ENCODE measurements at places on chromosomes 1 and 21.

- no peak for DNase-seq
Measured at GRCh38 chr1:116393792-116394191, 20.7 kb downstream of the ATP1A1 start.

DNA sequence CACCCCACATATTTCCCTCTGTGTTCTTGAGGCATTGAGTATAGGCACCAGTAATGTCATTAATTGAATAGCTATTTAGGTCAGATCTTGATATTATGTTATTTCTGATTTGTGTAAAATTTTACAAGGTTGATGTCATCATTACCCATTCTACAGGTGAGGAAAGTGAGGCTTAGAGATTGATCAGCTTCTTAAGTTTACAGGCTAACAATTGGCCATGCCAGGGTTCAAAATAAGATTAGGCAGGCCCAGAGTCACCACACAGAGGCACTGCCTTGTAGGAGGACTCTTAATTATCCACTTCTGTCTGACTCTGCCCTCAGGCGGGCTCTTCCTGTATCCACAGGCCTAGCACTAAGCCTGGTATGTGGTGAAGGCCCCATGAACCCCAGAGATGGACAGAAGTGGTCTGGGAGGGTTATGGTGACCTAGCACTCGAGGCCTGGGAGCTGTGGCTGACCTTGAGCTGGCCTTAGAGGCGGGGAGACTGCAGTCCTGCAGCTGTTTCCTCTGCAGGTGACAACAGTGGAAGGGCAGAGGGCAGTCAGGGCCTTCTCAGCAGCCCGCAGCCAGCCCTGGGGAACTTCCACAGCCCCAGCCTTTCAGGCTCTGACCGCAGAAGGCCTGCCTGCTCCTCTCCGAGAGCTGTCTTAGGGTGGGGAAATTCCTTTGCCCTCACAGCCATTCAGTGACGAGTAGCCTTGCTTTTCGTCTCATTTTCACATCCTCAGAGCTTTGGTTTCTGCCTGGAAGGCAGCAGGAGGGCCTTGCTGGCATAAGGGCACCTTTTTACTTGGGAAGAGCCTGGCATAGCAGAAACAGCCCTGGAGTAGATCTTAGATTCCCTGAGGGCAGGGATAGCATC, 12.2 kb downstream of the ZDHHC18 start:
- DNase-seq = no peak

- no peak for DNase-seq
Measured at GRCh38 chr1:223264529-223264928, 99.4 kb downstream of the SUSD4 start.

- DNase-seq = no peak
Measured at GRCh38 chr1:209250861-209251636, 332.5 kb upstream of the CAMK1G start.

- no peak for DNase-seq
Measured at GRCh38 chr1:18353528-18353927, 127.2 kb upstream of the KLHDC7A start.

GRCh38 chr1:51444534-51445192, 74.4 kb downstream of the EPS15 start:
- no peak for DNase-seq

DNA sequence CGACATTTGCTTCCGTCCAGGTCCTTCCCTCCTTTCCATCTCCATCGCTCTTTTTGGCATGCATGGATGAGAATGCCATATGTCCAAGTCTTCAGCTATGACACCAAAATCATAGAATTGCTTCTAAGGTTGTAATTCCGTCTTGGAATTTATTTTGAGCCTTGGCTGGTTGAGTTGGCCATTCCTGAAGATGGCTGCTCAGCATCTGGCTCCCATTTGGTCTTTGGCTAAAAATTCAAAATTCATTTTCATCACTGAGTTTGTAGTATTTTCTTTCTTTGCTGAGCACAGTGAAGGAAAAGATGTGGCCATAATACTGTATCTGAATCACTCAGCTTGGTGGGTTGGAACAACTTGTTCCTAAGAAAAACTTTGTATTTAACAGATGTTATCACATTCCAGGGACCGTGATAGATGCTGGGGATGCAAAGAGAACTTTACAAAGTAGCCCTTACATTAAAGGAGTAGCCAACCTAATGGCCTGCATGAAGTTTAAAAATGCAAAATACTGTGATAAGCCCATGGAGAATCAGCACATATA, 15.6 kb downstream of the JUN start:
- no peak for DNase-seq

DNA sequence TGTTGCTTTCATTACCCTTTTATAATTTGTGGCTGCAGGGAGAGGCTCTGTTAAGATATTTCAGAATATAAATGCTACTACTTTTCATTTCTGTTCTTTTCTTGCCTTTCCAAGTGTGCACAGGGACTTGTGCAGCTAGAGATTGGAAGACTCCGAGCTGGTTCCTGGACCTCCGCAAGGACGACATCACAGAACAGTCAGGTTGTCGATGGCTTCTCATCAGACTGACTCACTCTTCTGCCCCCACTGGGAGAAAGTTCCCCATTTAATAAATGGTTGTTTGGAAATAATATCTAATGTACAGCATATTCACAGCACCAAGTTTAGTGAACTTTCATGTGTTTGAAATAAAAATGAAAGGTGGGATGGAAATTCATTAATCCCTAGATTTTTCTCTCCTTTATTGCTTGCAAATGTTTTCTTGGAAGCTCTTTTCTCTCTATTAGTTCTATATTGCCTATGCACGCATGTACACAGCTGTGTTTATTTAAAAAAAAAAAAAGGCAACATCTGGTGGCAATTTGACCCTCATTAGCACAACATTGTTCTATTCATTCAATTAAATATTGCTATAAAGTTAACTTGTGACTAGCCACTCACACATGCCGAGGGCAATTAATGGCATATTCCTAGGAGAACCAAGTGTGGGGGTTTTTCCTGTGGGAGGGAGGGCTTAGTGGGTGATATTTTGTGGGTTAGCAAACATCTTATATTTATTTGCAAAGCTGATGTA, 77.5 kb upstream of the L1TD1 start:
- no peak for DNase-seq

Measured in activated naive CD4-positive, alpha-beta T cell (primary cell).